Cardiac fibroblast (primary cell): ENCODE measurements at places on chromosomes 5 and 9.
A peak's percentile ranks its signal among the peaks of the same experiment; 100 is the strongest.

GRCh38 chr5:1540831-1541701 is 17.3 kb upstream of the LPCAT1 start:
- no peak for DNase-seq

GRCh38 chr9:33315371-33315770 is 25.1 kb downstream of the NFX1 start:
- DNase-seq: no peak

GRCh38 chr5:169702693-169703481 is 65.8 kb downstream of the DOCK2 start:
- DNase-seq: peak; percentile 66

- DNase-seq: peak; percentile 8
Measured at GRCh38 chr9:123217128-123217654, 51.2 kb downstream of the STRBP start.

DNA sequence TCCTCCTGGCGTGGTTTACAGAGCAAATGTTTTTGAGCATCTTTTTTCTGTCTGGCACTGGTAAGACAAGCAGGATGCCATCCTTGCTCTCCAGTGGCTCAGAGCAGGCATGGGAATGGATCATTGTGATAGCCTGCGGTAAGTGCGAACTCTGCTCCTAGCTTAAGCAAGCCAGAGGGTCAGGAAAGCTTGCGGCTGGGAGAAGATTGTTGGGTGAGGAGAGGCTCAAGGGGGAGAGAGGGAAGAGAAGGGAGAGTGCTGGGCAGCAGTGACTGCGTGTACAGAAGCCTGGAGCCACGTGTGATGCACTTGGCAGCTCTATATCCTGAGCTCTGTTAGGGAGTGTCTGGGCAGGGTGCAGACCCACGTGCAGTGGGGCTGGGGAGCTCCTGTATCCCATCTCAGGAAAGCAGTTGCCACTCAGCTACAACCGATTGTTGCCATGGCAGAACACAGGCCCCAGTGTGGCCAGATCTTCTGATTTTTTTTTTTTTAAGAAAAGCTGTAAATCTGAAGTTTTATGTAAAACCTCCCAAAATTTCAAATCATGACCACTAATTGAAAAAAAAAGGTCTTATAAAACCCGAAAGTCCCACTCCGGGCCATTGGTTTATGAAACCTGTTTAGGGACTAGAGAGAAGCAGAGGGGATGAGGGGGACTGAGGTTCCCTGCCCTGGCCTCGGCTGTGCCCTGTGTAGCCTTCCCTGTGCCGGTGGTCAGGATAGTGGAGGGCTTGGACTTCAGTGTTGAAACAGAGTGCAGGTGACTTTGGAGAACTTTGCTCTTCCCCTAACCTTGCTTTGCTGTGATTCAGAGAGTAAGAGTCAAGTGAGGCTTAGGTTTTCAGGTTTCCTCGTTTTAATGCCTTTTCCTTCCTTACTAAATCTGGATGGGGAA is 67.3 kb downstream of the ZNF618 start:
- DNase-seq: no peak
